ENCODE measurements at places on chromosomes 13 and 19.

DNA sequence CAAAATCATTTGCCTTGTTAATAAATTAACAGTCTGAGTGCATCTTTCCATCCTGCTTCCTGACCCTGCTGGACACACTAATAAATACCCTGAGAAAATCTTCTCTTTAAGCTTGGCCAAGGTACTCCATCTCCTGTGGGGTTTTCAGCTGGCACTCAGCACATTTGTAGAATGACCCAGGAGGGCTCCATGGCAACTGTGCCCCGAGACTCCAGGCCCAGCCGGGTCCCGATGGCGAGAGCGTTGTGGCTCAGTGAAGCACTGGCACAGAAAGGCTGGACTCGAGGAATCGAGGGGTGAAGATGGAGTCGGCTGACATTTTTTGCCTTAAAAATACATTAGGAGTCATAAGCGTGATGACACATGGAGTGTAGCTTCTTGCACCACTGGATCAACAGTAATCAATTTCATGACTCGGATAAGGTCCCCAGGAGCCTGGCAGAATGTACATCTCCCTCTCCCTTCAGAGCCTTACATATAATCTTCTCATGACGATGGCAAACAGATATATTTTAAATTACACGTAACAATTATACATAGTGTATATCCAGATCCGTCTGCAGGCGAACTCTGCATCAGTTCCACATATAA lies 85.4 kb downstream of the SLC7A1 start:
- no peak for DNase-seq

DNA sequence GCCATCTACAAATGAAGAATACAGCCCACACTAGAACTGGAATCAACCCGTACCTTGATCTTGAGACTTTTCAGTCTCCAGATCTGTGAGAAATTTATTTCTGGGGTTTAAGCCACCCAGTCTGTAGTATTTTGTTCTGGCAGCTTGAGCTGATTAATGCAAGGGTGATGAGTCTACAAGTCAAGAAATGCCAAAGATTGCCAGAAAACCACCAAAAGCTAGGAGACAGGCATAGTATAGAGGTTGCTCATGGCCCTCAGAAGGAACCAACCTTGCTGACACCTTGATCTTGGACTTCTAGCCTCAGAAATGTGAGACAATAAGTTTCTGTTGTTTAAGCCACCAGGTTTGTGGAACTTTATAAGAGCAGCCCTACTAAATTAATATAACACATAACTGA lies 428.2 kb upstream of the KLF12 start:
- no peak for DNase-seq

DNA sequence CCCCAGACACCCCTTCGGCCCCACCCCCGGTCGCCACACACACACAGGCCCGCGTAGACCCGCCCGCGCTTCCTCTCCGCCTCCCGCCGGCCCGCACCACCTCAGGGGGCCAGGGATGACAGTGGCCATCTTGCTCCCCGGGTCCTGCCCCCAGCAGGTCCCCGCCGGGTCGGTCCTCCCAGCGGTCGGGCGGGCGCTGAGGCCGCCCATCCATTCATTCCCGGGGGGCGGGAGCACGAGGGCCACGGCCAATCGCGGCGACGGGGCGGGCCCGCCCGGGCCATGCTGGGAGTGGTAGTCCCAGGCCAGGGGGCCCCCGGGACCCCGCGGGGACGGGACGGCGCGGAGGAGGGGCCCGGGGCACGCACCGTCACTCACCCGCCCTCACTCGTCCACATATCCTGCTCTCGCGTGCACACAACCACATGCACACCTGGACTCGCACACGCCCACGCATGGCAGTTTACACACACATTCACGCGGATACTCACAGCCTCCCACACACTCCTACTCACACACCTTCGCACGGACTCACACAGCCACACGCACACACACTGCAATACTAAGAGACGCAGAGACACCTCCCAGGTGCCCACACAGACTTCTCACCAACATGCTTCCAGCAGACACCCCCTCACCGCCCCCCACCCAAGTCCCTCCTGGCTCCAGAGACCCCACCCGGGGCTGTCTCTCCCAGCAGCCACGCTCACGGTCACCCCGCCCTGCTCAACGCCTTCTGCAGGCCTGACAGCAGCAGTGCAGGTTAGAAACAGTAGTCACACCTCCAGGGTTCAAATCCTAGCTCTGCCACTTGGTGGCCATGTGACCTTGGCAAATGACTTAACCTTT lies at the start of gene DPF1:
TSS of gene DPF1 (minus strand) at position 209 of the 849 bp plus-strand sequence. CDS start at position 129, 80 bp downstream.
- DNase-seq = peak; percentile 54

- no peak for DNase-seq
Observed at GRCh38 chr13:40175639-40176038, 490.8 kb downstream of the FOXO1 start.

- DNase-seq = no peak
Observed at GRCh38 chr19:14160017-14160703, 23.8 kb upstream of the ASF1B start.

- no peak for DNase-seq
Observed at GRCh38 chr13:64327505-64328194, 2902.5 kb downstream of the PCDH9 start.

GRCh38 chr13:46668302-46668720 lies 115.3 kb downstream of the LRCH1 start:
- DNase-seq = no peak

- DNase-seq = no peak
Observed at GRCh38 chr13:84571264-84571663, 689.0 kb upstream of the SLITRK1 start.

- DNase-seq = no peak
Observed at GRCh38 chr19:33075519-33075918, 5.5 kb upstream of the GPATCH1 start.

- no peak for DNase-seq
Observed at GRCh38 chr13:48979892-48980291, 4.2 kb downstream of the FNDC3A start.

GRCh38 chr19:51784922-51785690 lies 9.9 kb upstream of the FPR3 start:
- no peak for DNase-seq

- no peak for DNase-seq
Observed at GRCh38 chr19:39949026-39949747, 14.8 kb upstream of the FCGBP start.

- DNase-seq = no peak
Observed at GRCh38 chr19:48806818-48807589, 3.8 kb downstream of the BCAT2 start.

GRCh38 chr19:29266001-29266400 lies 53.0 kb upstream of the UQCRFS1 start:
- DNase-seq = no peak

DNA sequence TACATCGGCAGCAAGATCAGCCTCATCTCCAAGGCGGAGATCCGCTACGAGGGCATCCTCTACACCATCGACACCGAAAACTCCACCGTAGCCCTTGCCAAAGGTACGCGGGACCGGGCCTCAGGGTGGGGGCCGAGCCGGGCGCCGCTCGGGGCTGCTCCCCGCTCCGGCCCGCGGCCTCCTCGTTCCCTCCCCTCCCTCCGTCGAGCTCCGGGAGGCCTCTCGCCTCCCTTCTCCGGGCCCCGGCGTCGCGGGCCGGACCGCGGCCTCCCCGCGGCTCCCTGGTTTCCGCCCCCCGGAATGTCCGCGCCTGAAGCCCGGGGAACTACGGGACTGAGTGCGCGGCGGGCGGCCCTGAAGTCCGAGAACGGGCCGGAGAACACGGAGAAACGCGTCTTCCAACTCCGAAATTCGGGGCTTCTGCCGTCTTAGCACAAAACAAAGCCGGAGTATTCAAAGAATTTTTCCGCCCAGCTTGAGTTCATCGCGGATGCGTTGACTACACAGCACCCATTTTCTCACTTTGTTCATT lies 423 bp downstream of the LSM14A start:
- no peak for DNase-seq

DNA sequence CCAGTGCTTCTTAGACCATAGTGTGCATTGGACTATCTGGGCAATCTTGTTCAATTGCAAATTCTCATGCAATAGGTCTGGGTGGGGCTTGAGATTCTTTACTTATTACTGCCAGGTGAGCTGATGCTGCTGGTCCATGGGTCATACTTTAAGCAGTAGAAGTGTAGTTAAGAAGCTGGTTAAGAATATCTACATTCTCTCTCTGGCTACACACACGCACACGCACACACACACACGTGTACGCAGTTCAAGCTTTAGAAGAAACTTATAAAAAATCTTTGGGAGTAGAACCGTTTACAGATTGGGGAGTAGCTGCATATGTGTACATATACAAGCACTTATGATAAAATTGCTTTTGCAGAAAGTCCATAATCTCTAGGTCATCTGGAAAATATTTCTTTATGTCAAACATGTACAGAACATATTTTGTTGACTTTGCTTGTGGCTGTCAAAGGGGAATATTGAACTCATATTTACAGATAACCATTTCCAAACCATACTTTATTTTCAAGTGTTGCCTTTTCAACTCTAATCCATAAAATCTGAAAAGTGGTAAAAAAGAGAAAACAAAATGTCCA lies 99.7 kb downstream of the GPC6 start:
- DNase-seq = no peak

GRCh38 chr19:41223431-41224234 lies 4.6 kb downstream of the AXL start:
- DNase-seq = no peak

- DNase-seq = no peak
Observed at GRCh38 chr19:55441692-55442321, 1.3 kb downstream of the SHISA7 start.

DNA sequence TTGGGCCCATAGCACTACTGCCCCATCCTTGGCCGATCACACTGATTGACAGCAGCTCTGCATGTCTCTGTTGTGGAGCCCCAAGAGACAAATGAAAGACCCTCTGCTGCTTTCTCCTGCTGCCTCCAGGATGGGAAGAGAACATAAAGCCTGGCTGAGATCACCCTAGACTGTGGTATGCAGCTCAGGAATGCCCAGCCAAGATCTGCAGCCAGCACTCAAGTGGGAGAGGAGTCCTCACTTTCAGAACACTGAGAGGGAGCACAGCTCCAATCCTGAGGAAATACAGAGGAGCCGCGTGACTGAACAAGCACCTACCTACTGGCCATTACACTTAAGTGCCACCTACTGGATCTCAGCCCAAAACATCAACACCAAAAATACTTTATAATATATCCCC lies 203.0 kb downstream of the POSTN start:
- DNase-seq = no peak

DNA sequence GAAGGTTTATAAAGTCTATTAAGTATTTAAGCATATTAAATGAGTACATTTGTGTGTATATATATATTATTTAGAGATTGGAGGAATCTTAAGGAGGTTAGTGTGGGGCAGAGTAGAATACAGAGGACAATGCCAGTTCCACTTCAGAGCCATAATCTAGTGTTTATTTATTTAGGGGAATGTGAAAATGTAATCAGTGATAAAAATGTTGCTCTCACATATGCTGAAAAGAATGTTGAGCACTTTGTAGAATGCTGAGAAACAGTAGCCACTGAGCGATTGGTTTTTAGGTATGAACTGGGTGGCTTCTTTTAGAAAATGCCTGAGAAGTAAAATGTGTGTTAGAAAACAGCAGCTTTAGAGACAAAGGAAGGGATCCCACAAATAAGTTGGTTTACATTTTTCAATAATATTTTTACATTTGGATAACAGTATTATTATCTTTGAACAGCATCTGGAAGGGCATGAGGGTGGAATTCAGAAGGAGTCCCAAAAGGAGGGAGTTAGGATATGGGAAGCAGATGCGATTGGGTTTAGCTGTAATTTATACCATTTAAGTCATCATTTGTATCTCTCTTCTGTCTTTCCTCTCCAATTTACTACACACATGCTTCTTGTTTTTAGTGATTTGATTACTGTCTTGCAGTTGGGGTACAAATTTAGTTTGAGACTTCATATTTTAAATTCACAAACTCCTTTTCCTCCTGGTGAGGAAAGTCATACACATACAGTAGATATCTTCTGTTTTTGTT lies 68.6 kb downstream of the NDFIP2 start:
- DNase-seq = no peak

- DNase-seq = no peak
Observed at GRCh38 chr13:114134944-114135610, 2.7 kb upstream of the RASA3 start.

- no peak for DNase-seq
Observed at GRCh38 chr13:92297971-92298942, 899.8 kb downstream of the GPC5 start.

GRCh38 chr19:5893296-5893903 lies 10.2 kb downstream of the NDUFA11 start:
- no peak for DNase-seq

DNA sequence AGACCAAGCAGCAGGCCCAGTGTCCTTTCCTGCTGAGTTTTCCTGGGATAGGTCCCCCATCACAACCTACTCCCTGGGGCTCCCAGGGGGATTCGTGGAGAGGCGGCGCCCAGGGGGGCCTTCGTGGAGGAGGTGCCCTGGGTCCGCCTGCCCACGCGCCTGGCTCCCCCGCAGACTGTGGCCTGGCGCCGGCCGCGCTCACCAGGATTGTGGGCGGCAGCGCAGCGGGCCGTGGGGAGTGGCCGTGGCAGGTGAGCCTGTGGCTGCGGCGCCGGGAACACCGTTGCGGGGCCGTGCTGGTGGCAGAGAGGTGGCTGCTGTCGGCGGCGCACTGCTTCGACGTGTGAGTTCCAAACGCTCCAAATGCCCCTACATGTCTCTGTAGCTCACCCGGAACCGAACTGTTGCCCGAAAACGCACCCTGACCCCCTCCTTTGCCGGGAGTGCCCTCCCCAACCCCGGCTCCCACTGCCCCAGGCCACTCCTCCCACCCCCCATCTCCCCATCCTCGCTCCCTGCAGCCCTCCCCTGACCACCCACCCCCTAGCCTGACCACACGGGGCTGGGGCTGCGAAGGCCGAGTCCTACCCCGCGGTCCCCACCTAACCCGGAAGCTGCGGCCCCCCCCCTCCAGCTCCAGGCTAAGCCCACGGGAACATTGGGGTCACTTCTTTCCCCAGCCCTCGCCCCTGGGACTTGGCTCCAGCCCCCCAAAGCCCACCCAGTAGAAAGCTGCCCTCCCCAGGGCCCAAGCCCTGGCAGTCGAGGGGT lies 3.3 kb downstream of the TIMM13 start:
- no peak for DNase-seq

DNA sequence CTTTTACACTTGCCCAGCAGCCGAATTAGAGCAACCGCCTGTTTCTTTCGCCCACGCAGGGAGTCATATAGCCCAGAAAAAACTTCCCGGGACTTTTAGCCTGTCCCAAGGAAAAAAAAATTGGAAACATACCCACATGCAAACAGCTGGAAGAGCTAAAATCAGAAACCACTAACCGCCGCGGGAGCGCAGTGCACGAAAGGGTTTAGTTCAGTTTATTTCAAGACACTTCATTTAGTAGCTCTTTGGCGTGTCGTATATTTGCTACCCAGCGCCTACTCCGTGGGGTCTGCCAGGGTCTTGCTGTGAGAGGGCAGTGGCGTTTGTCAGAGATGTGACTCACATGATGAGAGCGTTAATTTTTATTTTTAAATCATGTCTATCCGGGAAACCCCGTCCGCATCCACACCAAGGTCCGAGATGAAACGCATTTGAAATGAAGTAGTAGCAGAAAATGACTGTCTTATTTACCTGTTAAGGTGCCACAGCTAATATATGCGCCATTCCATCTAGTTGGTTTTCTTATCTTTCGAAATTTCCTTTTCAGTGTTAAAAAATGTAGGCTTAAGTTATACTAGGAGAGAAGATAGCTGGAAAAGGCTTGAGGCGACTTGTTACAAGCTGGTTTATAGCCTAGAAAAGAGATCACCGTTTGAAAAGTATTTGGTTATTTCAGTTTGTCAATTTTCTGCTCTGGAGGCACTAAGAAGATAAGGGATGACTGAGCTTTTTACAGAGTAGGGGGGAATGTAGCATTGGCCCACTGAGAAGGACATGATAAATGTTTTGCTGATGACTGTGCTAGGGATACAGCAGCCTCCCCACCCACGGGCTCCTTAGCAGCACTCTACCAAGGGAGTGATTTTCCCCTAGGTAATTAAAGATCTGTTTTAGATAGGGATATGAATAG lies 1.7 kb downstream of the KLF5 start:
- DNase-seq = no peak
